Large intestine (tissue), 12 donors: ENCODE measurements at places on chromosomes 6 and 20.

GRCh38 chr20:53080969-53081871 is 109.1 kb downstream of the TSHZ2 start:
- no peak for DNase-seq
- H3K36me3 ChIP-seq, result no peaks in the 10 kb centered on the region
- no peaks in the 10 kb centered on the region for H3K4me1 ChIP-seq
- H3K27me3 ChIP-seq, result no peaks in the 10 kb centered on the region

- H3K27me3 ChIP-seq, result peaks cover 2% of the 10 kb centered on the region
- no peak overlapping the region for H3K27ac ChIP-seq
- H3K4me3 ChIP-seq, result no peak overlapping the region
Measured at GRCh38 chr20:60262967-60263603, 304.9 kb downstream of the CDH26 start.

GRCh38 chr6:52253494-52253893 is 9.2 kb upstream of the IL17F start:
- H3K36me3 ChIP-seq, result no peaks in the 10 kb centered on the region
- no peak overlapping the region for H3K27ac ChIP-seq
- no peak for DNase-seq
- peaks cover 2% of the 10 kb centered on the region for H3K27me3 ChIP-seq
- peaks cover 2% of the 10 kb centered on the region for H3K4me1 ChIP-seq
- H3K4me3 ChIP-seq, result no peak overlapping the region

GRCh38 chr6:131740161-131740560 is 29.3 kb upstream of the CTAGE9 start:
- H3K27me3 ChIP-seq, result no peaks in the 10 kb centered on the region
- H3K4me3 ChIP-seq, result no peak overlapping the region
- no peak overlapping the region for H3K27ac ChIP-seq
- DNase-seq, result no peak

- no peak overlapping the region for H3K27ac ChIP-seq
- H3K4me1 ChIP-seq, result no peaks in the 10 kb centered on the region
- peaks cover 67% of the 10 kb centered on the region for H3K36me3 ChIP-seq
- H3K27me3 ChIP-seq, result no peaks in the 10 kb centered on the region
Measured at GRCh38 chr20:39036851-39037250, 74.7 kb downstream of the DHX35 start.

GRCh38 chr6:119116712-119117281 is 38.3 kb upstream of the FAM184A start:
- no peak overlapping the region for H3K4me3 ChIP-seq
- H3K4me1 ChIP-seq, result no peaks in the 10 kb centered on the region
- no peaks in the 10 kb centered on the region for H3K27me3 ChIP-seq
- no peak overlapping the region for H3K27ac ChIP-seq
- DNase-seq, result no peak

DNA sequence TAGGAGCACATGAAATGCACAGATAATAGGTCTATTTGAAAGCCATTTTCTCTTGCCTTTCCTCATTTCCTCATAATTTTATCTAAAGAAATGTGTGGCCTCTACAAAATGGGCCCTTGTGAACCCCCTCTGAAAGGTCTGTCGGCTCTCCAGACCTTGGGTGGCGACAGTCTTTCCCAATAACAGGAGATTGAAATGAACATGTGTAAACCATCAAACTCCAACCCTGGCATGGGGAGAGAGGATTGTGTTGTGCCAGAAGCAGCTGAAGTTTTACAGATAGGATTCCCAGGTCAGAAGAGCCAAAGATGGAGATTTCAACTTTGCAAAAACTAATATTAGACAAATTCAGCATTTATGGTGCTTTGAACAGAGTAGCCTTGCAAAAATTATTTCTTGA is 277.1 kb upstream of the ECI2 start:
- no peaks in the 10 kb centered on the region for H3K4me1 ChIP-seq
- H3K27me3 ChIP-seq, result no peaks in the 10 kb centered on the region
- no peaks in the 10 kb centered on the region for H3K36me3 ChIP-seq
- H3K27ac ChIP-seq, result no peak overlapping the region

- H3K4me3 ChIP-seq, result no peak overlapping the region
- no peak for DNase-seq
- H3K27me3 ChIP-seq, result no peaks in the 10 kb centered on the region
- no peaks in the 10 kb centered on the region for H3K36me3 ChIP-seq
- H3K4me1 ChIP-seq, result no peaks in the 10 kb centered on the region
Measured at GRCh38 chr20:7702141-7702540, 238.1 kb downstream of the HAO1 start.

- no peak overlapping the region for H3K4me3 ChIP-seq
- no peak for DNase-seq
- H3K27ac ChIP-seq, result no peak overlapping the region
- H3K4me1 ChIP-seq, result no peaks in the 10 kb centered on the region
Measured at GRCh38 chr6:118618676-118619377, 32.6 kb downstream of the CEP85L start.

- H3K4me1 ChIP-seq, result no peaks in the 10 kb centered on the region
- H3K4me3 ChIP-seq, result no peak overlapping the region
- H3K27me3 ChIP-seq, result no peaks in the 10 kb centered on the region
- no peak overlapping the region for H3K27ac ChIP-seq
Measured at GRCh38 chr6:78810146-78810545, 57.2 kb upstream of the IRAK1BP1 start.

DNA sequence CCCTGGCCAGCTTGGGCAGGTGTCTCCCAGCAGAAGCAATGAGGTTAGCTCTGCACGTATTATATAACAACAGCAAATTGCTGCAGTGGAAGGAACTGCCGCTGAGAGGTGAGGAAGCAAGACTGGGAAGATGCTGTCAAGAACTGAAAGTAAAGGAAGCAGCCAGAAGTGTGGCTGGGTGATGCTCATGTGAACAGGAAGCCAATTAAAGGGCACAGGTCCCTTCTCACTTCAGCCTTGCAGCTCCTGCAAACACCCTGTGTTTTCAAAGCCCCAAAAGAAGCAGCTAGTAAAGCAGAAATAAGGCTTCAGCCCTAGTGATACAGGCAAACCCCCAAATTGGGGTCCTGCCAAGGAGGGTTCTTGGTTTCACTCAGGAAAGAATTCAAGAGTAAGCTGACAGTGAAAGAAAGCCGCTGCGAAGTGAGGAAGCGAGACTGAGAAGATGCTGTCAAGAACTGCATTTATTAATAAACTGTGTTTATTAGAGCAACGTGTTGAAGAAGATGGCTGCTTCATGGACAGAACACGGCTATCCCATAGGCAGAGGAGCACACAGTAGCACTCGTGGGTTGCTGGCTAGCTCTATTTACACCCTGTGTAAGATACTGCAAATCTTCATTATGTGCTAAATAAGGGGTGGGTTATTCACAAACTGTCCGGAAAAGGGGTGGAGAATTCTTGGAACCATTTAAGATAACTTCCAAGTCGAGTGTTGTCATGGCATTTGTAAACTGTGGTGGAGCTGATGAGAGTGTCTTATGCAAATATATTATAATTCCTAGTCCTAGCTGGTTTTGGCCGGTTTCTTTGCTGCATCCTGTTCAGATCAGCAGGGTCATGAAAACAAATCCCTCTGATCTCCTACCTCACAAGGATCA is 152.2 kb downstream of the LINC00237 start:
- no peak overlapping the region for H3K27ac ChIP-seq
- peak; percentile 4 for DNase-seq
- no peak overlapping the region for H3K4me3 ChIP-seq
- H3K36me3 ChIP-seq, result no peaks in the 10 kb centered on the region
